ENCODE measurements at places on chromosomes 2 and 18.

GRCh38 chr18:10351219-10351818 is 103.1 kb upstream of the APCDD1 start:
- DNase-seq: no peak

- DNase-seq: no peak
Observed at GRCh38 chr2:227219312-227220105, 55.1 kb downstream of the COL4A3 start.

DNA sequence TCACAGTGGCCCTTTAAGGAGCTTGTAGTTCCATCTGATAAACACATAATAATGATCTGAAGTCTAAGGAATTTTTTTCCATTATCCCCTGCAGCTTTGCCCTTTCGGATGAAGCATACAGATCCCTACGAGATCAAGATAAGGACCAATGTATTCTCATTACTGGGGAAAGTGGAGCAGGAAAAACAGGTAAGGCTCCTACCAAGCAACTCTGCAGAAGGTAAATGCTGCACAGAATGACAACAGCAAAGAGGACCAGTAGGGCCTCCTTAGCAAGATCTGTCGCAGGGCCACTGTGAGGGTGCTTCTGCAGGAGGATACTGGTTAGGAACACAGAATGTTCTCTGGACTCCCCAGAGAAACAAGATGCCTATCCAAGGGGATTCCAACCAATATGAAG is 84.6 kb downstream of the MYO1B start:
- DNase-seq: no peak

DNA sequence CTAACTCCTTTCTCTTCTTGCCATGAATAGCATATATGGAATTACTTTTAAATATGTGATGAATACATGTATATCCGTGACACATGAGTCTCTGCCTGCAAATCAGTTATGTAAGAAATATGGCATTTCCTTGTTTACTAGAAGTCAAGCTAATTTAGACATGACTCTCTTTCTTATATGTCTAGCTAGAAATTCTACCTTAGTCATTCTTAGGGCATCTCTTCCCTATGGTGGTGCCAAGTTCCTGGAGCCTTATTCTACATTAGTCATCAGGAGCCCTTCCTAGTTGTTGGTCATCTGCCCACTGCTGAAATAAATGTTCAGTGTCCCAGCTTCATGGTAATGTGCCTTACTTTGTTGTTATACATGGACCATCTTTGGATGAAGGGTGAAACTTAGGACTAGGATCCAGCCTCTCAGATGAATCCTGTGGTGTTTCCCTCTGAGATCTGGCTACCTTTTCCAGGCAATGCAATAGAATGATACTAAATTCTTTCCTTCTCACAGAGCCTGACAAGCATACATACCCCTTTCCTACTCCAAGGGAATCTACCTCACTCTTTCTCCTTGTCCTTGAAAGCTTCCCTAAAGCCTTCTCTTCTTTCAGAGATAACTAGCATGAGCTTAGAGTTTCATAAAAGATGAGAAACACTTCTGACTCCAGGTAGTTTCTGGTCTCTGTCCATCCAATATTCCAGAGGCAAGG is 415.3 kb upstream of the VWC2L start:
- DNase-seq: no peak

DNA sequence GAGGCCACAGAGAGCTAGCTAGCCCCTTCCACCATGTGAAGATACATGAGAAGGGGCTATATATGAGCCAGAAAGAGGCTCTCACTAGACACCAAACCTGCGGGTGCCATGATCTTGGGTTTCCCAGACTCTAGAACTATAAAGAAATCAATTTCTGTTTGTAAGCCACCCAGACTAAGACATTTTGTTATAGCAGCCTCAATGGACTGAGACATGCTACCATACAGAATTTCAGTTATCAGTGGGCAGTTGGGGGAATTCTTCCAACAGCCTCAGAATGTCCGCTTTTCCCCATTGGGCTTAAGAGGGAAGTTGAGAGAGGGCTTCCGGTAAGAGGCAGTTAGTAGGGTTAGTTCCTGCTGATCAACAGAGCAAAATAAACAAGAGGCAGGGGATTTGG is 39.2 kb downstream of the TNP1 start:
- no peak for DNase-seq

DNA sequence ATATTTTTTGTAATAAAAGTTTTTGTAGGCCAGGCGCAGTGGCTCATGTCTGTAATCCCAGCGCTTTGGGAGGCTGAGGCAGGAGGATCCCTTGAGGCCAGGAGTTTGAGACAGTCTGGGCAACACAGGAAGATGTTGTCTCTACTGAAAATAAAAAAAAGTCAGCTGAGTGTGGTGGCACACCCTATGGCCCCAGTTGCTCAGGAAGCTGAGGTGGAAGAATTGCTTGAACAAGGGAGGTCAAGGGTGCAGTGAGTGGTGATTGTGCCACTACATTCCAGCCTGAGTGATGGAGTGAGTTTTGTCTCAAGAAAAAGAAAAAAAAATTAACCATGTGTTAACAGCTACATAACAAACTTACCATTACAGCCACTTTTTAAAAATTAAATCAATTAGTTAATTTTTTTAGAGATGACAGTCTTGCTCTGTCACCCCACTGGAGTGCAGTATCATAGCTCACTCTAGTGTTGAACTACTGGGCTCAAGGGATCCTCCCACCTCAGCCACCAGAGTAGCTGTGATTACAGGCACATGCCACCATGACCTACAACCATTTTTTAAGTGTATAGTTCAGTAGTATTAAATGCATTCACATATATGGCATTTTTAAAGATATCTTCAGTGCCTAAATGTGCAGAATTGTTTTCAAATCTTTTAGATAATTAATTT is 67.2 kb upstream of the ACYP2 start:
- no peak for DNase-seq

DNA sequence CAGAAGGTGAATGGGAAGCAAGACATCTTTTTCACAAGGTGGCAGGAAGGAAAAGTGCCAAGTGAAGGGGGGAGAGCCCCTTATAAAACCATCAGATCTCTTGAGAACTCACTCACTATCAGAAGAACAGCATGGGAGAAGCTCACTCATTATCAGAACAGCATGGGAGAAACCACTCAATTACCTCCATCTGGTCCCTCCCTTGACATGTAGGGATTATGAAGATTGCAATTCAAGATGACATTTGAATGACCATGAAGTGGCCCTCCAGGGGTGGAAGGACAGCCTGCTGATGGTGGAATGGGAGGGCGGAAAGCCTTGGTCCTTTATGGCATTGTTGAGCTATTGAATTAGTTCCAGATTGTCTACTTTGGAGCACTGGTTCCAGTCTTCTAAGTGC is 413.0 kb upstream of the MEX3C start:
- no peak for DNase-seq

DNA sequence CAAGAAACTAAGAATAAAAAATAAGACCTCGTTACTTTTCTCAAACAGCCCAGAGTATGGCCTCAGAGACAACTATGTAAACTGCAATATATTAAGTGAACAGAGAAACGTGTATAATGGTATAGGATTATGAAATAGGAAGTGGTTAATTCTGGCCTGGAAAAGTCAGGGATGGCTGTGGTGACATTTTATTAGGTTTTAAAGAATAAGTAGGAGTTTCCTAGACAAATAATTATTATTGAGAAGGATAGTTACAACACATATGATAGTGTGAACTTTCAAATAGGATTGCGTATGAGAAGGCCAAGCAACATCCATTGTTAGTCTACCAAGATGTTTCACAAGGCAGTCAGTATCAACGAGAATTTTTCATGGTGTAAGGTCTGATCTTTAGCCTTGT is 244.1 kb downstream of the LPIN1 start:
- DNase-seq: no peak

GRCh38 chr2:196177124-196177523 is 5.7 kb upstream of the STK17B start:
- no peak for DNase-seq

- no peak for DNase-seq
Observed at GRCh38 chr2:24018241-24018640, 8.4 kb downstream of the MFSD2B start.

DNA sequence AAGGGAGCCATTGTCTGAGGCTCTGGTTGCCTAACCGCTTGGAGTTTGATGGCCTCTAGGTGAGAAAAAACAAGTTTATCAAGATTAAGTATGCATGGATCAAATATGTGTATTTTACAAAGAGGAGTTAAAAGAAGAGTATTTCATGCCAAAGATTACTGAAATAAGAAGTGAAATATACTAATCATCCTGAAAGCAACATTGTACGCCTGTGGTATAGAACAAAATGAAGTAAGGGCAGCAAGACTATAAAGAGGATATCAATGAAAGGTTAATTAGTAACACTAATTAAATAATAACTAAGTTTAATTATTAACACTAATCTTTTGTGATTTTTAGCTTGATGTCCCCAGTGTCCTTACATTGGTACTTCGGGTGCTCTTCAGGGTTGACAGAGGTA is 276.7 kb downstream of the CALCRL start:
- no peak for DNase-seq

GRCh38 chr2:214960677-214961076 is 151.2 kb upstream of the BARD1 start:
- DNase-seq: no peak

GRCh38 chr2:172442072-172442895 is 14.9 kb downstream of the ITGA6 start:
- no peak for DNase-seq

- DNase-seq: peak; percentile 55
Observed at GRCh38 chr18:79540161-79540903, 139.3 kb upstream of the CTDP1 start.

- DNase-seq: no peak
Observed at GRCh38 chr2:43085929-43086328, 140.5 kb downstream of the ZFP36L2 start.

GRCh38 chr2:204871231-204871953 is 326.1 kb downstream of the PARD3B start:
- peak; percentile 15 for DNase-seq

DNA sequence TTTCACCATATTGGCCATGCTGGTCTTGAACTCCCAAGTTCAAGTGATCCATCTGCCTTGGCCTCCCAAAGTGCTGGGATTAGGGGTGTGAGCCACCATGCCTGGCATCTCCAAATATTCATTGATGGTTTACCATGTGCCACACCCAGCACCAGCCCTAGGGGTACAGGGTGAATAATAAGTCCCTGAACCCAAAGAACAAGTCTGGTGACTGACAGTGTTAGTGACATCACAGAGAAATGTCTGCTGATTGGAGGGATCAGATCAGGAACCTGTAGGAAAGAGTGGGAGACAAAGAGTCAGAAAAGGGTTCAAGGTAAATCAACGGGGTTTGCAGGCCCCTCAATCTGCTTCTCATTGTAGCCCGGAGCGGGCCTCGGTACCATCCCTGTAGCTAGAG is 118.4 kb upstream of the NABP1 start:
- no peak for DNase-seq

GRCh38 chr18:48915626-48916425 is 34.9 kb downstream of the SMAD7 start:
- no peak for DNase-seq

GRCh38 chr2:11596801-11597200 is 63.0 kb downstream of the GREB1 start:
- no peak for DNase-seq

GRCh38 chr2:233433794-233434193 is 79.5 kb downstream of the DGKD start:
- no peak for DNase-seq

DNA sequence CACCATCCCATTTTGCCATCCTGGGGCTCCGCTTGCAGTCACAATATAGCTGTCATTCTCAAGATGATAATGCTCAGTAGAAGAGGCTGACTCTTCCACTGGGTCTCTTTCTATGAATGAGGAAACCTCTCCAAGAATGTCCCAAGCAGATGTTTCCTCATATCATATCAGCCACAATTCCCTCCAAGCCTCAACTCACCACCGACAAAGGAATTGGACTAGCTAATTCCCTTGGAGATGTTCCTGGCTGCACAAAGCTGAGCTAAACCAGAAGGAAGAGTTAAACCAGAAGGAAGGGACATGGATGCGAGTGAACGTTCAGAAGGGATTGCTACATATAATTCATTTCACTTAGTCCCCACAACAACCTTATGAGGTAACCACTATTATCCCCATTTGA is 65.0 kb upstream of the NPAS2 start:
- no peak for DNase-seq

DNA sequence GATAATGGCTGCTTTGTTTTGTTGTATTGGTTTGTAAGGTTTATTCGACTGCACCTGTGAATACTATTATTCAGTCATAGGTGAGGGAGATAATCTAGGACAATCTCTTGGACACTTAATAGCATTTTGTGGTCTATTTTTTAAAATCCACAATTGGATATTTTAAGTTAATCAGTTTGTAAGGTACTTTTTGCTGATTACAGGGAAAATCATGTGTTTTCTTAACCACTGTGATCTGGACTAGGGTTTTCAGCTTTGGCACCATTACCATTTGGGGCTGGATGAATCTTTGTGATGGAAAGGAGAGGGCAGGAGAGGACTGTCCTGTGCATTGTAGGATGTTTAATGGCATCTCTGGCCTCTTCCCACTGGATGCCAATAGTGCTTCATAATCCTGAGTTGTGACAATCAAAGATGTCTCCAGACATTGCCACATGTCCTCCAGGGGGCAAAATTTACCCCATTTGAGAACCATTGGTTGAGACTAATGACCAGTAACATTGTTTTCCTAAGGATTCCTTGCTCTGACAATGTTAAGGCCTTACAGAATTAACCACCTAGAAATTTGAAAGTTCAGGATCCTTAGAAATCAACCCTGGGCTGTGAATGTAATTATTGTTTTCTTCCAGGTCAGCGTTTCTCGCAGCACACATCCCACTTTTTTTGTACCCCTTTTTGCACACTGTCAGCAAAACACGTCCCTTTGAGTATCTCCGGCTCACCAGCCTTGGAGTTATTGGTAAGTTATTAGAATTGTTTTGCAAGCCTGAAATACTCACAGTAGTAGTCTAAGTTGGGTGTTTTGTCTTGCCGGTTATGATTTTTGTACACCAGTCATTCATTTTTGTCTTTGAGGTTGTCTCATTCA is 15.6 kb downstream of the CNOT9 start:
- DNase-seq: no peak

- DNase-seq: no peak
Observed at GRCh38 chr2:223998948-223999347, 40.1 kb downstream of the SERPINE2 start.

DNA sequence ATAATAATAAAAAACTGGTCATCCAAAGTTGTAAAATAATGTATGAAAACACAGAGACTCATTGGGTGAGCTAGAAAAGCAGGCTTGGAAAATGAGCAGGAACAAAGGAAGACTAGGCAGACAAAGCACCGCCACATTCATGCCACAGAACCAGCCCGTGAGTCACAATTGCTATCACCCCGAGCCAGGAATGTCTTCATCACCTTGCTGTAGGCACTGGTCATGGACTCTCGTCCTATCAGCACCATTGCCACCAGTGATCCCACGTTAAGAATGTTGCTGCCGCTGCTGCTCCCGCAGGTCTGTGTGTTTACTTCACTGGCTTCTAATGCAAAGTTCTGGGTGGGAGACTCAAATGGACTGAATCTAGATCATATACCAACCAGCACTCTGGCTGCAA is 417.9 kb downstream of the PID1 start:
- no peak for DNase-seq

- peak; percentile 47 for DNase-seq
Observed at GRCh38 chr2:170505631-170506275, 209.4 kb upstream of the SP5 start.

All from muscle of arm (tissue), 14 donors.